ENCODE measurements at places on chromosomes 12 and 14.

DNA sequence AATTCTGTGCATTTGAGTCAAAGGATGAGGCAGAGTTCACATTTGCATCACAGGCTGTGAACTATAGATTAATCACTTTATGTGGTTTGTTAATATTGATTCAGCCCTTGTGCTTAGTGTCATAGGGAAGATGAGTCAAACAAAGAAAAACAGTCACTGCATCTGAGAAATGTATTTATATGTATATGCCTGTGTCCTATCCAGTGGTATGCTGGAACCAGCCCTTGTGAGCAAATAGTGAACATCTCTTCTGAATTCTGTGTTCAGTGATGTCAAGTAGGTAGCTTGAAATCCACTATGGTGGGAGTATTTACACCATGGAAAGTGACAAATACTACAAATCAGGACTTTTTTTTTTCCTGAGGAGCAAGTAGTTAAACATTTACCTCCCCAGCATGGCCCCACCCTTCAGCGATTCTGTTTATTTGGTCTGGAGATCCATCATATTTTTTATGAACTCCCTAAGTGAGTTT is 128.5 kb downstream of the HMGA2 start:
- no peak for DNase-seq

DNA sequence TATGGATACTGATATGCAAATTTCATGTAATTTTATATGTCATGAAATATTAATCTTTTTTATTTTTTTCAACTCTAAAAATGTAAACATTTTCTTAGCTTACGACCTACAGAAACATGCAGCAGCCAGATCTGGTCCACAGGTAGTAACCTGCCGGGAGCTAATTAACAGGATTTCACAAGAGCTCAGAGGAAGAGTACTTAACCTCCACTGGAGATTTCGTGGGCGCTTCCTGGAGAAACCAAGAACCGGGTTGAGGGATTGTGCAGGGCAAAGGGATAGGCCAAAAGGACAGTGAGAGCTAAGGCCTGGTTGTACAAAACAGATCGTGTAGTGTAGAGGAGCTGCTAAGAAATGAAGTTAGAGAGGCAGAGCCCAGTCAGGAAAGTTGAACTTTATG is 315.7 kb downstream of the PAWR start:
- DNase-seq, result no peak

DNA sequence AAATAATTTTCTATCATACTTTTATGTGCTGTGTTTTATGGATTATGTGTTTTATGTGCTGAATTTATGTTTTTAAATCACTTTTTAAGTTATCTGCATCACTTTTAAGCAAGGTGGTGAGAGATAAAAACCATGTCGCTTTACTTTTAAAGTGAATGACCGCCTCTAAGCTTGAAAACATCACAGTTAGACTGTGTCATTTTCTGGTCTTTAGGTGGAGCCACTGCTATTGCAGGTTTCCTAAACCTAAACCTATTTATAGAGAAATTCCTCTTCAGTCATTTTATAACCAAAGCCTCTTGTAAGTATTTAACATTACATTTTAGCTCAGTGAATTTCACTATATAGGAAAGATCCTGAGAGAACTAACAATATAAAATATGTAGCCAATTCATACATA is 21.0 kb upstream of the MDM2 start:
- no peak for DNase-seq

DNA sequence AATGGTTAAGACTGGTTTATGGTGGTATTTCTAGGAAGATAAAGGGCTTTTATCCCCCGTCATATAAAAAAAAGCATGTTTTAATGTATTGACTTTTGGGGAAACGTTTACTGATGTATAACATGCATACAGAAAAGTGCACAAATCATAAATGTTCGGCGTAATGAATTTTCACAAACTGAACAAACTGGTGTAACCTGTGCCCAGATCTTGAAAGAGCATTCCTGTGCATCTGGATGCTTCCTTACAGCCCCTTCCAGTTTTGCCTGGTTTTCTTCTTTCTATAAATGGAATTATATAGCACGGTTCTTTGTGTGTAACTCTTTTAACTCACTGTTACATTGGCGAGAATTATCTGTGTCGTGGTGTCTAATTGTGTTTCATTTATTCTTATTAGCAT is 693.8 kb upstream of the TBX3 start:
- no peak for DNase-seq

GRCh38 chr14:69235708-69236107 is 24.2 kb upstream of the GALNT16 start:
- DNase-seq, result no peak

DNA sequence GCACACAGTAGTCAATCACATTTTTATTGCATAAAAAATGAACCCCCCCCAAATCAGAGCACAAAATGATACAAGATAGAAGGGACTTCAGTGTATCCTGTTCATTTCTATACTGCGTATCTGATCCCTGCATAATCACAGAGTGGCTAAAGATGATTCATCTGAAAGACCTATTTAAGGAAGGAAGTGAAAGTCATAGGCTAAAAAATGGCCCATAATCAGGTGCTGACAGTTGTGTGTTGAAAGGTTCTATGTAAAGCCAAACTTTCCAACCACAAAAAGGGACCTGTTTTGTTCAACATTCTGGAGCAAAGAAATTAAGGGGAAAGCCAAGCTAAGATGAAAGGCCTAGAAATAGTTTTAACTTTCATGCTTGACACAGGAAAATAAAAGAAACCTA is 147.8 kb upstream of the ATP2B1 start:
- no peak for DNase-seq

Data from NCI-H1417 (cell line).